ENCODE measurements at places on chromosomes 16 and 17.

DNA sequence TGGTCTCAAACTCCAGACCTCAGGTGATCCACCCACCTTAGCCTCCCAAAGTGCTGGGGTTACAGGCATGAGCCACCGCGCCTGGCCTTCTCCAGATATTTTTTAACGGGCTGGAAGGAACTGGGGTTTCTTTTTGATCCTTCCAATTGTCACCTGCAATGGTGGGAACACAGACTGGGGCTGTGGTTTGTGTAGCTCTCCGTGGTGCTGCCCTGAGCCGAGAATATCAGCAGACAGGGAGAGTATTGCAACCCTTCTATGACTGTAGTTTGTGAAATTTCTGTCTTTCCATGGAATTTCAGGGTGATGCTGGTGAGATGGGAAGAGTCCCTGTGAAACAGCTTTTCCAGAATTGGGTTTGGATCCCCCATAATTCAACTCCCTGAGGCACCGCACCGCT, 263.5 kb downstream of the ENGASE start:
- no peak for DNase-seq

DNA sequence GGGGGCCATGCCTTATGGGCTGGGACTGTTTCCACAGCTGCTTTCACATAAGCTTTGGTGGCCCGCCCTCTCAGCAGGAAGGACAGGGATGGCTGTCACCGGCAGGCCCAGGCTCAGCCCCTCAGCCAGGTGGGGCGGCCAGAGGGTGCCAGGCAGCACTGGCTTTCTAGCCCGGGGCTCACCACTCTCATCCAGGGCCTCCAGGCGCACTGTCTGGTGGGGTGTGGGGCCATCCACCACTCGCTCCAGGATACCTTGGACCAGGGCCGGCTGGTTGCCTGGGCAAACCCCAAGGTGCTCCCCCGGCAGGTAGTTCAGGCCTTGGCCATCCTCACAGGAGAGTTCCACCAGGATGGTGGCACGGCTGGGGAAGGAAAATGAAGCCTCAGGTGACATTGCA, 35.0 kb downstream of the NOS2 start:
- DNase-seq = no peak

GRCh38 chr16:68383858-68384257, 64.5 kb downstream of the SMPD3 start:
- DNase-seq = no peak

- DNase-seq = no peak
Observed at GRCh38 chr17:9389111-9389527, 186.5 kb downstream of the STX8 start.

- no peak for DNase-seq
Observed at GRCh38 chr17:81792675-81793615, 11.0 kb upstream of the GCGR start.

DNA sequence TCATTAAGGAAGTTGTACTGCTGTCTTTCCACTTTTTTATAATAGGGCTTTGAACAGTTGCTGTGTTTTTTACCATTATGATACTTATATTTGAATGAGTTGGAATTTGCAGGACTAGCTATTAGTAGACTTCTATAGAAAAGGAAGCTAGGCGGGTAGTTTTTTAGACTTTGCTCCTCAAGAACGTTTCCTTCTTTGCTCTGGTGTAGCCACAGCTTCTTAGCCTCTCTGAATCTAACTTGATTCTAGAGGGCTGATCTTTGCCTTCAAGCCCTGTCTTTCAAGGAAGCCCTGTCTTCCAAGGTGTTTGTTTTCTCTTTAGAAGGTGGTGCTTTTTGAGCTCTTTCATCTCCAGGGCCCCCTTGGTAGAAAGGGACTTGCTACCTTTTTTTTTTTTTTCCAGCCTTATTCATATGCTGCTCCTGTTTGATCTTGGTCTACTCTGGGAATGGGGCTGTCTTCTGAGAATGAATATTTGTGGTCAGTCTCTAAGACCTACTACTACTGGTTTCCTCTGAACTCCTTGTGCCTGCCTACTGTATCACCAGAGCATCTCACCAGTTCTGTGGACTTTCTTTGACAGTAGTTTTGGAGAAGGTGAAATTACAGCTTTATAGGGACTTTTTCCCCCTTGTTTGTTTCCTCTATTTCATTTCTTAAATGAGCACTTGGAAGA, 52.3 kb upstream of the RASL10B start:
- DNase-seq = no peak

DNA sequence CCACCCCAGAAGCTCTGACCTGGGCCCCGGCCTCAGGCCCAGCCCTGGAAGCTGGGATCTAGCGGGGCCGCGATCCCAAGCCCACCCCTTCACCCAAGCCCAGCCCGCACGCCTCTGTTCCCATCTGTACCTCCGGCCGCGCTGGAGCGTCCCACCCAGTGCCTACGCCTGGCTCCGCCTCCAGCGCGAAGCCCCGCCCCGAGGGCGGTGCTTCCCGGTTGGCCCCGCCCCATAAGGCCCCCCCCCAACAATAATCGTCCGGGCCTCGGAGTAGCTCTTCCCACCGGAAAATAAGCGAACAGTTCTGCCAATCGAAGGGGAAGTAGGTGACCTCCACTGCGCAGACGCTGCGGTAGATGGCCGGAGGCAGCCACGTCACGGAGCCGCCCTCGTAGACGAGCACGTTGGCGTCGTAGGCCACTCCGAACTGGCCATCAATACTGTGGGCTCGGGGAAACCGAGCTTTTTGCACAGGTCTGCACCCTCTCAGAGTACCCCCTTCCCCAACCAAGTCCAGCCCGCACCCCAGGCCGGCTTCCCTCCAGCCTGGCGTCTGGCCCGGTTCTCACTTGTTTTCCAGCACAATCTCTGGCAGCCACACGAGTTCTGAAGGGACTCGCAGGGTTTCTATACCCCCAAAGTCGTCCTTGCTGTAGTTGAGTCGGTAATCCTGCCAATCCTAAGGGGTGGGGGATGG, 1.1 kb downstream of the CHRNE start:
- DNase-seq = no peak

DNA sequence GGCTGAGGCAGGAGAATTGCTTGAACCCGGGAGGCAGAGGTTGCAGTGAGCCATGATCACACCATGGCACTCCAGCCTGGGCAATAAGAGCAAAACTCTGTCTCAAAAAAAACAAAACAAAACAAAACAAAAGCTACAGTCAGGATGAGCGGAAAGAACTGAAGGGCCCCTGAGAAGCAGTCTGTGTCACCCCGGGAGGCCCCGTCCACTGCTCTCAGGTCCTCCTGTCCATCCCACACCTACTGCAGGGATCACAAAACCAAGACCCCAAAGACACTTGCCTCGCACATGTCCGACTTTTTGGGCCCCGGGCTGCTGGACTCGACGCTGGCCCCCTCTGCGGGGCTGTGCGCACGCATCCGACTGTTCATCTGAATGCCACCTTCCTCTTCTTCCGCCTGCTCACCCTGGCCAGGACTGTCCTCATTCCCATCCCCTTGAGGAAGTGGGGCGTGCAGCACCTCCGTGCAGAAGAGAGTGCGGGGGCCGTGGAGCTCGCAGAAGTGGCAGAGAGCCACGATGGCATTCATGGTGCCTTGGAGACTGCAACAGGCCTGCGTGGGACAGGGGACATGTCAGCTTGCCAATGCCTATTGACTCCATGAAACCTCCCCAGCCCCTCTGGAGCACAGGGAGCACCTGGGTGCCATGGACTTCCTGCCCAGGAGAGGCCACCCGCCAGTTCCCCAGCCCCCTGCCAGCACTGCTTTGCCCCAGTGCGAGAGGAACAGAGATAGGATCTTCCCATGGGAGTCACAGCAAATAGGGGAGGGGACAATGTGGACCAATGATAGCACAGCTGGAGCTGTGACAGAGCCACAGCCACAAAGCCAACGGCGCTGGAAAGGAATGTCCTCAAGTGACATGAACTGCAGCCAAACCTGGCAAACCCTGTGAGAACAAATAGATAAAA, 9.1 kb downstream of the FLCN start:
- DNase-seq = no peak

DNA sequence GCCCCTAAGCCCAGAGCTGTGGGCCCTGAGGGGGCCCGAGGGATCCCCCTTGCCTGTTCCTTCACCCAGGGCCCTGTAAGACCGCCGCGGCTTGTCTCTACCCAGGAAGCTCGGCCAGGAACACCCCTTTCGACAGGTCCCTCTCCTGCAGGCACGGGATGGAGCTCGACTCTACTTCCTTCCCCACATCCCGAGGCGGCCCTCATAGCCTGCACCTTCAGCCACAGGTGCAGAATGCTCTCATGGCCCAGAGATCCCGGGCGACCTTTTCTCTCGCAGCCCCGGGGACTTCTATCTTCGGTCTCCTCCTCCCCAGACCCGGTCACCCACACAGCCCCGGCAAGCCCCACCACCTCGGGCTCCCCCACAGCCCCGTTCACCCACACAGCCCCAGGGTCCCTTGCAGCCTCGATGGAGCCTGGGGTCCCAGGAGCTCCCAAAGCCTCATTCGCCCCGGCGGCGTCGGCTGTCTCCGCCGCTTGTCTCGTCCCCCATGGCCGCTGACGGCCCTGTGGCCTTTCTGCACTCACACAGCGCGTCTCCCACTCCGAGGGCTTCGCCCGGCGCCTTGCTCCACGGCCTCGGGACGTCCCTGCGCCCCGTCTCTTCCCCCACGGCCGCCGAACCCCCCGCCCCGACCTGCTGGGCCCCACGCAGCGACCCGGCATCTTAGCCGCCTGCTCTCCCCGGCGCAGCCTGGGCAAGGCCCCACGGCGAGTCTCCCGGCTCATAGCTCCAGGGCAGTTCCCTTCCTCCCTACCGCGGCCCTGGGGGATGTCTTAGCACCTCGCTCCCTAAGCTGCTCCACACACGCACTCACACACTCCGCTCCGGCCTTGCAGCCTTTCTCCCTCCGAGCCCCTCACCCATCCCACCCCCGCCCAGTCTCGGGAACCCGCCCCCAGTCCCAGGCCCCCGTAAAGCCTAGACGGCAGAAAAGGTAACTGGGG, 650 bp downstream of the KIAA0753 start:
- no peak for DNase-seq

DNA sequence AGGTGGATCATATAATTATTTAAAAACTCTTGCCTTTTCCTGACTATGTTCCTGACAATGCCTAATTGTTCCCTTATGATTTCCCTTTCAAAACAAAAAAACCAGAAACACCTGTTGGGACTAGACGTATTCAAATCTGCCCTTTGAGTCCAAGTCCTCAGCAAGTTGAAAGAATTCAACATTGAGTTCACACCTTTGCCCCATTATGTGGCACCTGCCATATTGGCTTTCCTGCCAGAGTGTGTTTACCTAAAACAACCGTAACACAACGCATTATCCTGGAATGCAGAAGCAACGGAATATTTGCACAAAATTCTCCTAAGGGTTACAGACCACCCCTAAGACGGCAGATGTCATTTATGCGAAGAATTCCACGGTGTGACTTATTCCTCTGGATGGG, 105.9 kb downstream of the ZFHX3 start:
- DNase-seq = no peak

- no peak for DNase-seq
Observed at GRCh38 chr17:58641887-58642311, 49.9 kb downstream of the TEX14 start.

DNA sequence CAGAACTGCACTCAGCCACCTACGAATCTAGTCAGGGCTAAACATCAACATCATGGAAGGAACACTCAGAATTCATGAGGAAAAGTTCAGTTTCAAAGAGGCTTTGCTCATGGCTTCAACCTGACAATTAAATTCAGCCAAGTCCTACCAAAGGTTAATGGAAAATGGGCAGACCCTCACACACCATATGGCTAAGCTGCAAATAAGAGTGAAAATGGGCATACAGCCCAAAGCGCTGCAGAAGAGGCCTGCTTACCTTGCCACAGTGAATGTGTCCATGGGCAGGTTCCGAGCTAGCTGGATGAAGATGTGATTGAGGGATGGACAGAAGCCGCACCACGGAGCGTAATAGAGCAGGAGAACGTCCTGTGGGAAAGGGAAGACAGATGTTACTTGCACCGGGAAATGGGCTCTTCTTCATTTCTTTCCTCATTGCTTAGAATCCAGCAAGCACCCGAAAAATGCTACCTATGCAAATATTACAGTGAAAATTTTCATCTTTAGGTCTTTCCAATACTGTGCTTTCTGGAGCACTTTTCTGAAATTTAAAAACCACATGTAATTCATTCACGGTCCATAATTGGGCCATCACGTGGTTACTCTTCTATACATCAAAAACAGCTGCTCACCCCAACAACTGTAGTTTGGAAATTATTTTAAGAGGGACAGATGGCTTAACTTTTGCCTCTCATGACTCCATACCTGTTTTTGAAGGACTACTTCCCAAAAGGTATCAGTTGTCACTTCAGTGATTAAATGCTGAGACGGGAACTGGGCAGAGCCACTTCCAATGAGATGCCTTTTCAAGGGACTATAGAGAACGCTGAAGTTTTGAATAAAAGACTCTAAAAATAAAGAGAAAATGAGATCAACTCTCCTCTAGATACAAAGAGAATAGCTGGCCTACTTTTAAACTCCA, 19.6 kb downstream of the SNN start:
- DNase-seq = no peak
